AG04449 (cell line): ENCODE measurements at places on chromosomes 4 and X.

DNA sequence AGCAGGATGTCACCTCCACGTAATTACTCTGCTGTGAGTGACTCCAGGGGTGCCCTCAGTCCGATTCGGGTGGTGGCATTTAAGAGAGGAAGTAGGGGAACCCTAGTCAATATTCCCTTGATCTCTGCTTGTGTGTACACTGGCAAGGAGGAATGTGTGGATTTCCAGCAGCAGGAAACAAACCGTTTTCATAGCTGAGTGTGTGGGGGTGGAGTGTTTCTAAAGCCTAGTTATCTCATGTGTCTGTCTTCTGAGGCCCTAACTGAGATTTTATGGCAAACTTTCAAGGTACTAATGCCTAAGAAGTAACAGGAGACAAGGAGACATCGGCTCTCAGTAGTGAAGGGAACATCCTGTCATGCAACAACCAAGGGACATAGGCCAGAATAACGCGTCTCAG is 6.6 kb upstream of the CLDN24 start:
- DNase-seq, result no peak

- no peak for DNase-seq
These were observed 94.9 kb upstream of the TBC1D9 start for GRCh38 chr4:140851032-140851636.

GRCh38 chr4:124873361-124874171 is 161.0 kb upstream of the ANKRD50 start:
- no peak for DNase-seq

GRCh38 chrX:134236626-134237614 is at the start of gene CCDC160:
Gene CCDC160 (plus strand): TSS chrX:134237182. CDS start chrX:134244801, 7,619 bp downstream.
- no peak for DNase-seq

DNA sequence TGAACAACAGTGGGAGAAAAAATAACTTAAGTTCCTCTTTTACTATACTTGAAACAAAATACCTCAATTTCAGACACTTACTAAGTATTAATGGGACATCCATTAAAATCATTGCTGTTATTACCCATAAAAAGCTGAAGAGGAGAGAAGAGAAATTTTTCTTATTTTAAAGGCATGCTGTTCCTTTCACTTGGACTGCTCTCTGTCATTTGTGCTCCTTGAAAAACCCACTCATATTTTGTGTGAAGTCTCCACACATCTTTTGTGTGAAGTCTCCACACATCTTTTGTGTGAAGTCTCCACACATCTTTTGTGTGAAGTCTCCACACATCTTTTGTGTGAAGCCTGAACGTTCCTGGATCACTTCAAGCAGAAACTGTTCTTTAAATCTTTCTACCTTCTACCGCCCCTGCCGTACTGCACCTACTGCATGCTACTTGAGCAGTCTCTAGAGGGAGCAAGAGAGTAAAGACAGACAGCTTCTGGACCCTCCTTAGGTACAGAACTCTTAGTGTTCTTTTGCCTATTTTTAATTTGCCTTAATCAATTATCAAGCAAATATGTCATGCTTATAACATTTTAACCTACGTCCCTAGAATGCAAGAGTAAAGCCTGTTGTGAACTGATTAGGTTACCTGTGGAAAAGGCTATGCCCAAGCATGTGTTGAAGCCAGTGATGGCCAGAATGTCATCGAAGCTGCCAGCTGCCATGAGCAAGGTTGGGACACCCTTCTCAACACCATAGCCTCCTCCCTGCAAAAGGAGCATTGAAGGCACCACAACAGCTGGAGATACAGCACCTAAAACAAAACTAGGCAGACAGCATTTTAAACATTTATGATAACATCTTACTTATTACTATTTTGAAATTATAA is 27.1 kb upstream of the SLC9B1 start:
- DNase-seq, result no peak

- no peak for DNase-seq
These were observed 271.5 kb downstream of the NR3C2 start for GRCh38 chr4:148170408-148171365.

- no peak for DNase-seq
These were observed 76.4 kb downstream of the MAGED4 start for GRCh38 chrX:52261125-52261462.

- no peak for DNase-seq
These were observed 634.1 kb downstream of the RPA4 start for GRCh38 chrX:97517763-97518162.

- DNase-seq, result no peak
These were observed 1257.3 kb upstream of the DIAPH2 start for GRCh38 chrX:95427389-95427788.

- DNase-seq, result no peak
These were observed 20.2 kb downstream of the PPA2 start for GRCh38 chr4:105453550-105454205.

DNA sequence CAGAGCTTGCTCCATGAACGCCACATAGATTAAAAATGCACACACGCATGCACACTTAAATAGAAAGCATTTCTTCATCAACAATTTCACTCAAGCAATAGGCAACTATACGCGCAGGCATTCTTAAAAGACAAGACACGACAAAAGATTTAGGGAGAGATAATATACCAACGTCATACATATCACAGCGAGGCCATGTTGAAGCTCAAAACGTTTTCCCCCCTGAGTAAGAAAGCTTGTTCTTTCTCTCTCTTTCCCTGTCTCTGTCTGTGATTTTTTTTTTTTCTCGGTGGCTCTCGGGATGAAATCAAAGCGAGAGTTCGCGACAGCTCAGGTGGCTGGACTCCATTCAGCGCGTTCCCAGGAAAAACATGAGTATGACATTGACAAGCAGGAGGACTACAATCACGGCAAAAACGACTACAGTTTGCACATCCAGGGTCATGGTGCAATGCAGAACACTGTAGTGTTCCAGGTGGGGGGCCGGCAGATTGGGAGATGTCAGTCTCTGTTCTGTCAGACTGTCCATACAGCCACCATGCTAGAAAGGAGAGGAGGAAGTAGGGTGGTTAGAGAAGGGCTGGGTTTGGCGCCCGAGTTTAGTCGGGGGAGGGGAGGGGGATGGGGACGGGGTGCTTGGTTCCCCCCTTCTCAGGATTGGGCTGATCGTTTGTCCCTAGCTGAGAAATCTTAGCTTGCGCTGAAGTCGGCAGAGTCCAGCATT is 30.7 kb downstream of the ARHGEF9 start:
- no peak for DNase-seq

GRCh38 chrX:153649915-153650782 is 3.1 kb downstream of the DUSP9 start:
- DNase-seq, result no peak

DNA sequence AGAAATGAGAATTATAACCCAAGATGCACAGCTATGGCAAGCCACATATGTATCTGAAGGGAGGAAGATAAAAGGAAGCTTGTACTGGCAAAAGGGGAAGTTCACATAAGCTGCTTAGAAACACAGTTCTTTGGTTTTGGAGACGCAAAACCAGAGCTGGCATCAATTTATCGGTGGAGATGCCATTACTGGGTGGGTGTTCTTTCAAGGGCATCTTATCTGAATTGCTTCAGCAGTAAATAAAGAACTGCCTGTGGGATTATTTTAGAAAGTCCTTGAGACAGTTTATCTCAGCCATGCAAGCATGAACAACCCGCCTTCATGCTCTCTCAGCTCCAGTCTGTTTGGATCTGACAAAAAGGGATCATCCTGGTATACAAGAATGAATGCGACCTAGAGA is 60.8 kb downstream of the DDX60 start:
- no peak for DNase-seq

DNA sequence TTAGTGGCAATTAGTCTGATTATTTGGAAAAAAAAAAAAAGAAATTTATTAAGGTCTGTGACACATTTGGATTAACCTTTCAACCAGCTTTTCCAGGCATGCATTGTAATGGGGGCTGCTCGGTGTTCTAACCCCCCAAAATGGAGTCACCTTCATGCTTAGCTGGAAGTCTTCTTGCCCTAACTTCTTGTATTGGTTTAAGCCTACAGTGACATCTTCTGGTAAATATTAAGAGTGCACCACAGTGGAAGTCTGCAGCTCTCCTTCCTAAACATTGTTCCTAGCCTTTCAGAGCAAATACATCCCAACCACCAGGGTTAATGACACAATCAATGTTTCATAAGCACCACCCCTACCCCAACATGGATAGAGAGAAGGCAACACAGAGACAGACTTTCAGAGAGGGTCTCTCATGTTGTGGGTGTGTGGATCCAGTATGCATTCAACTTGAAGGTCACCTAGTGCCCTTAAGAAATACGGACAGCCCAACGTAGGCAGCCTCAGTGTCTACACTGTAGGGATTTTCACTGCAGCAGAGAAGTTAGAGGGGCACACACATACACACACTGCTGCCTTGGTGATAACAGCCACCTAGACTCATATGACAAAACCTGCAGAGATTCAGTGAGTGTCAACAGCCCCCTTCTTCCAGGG is 142.9 kb upstream of the MBNL3 start:
- no peak for DNase-seq

GRCh38 chr4:145153181-145153903 is 27.0 kb downstream of the OTUD4 start:
- DNase-seq, result no peak
